Renal cortex interstitium (tissue), 15 donors: ENCODE measurements at places on chromosomes 12 and 14. TPM values are rescaled to one million over a fixed set of nuclear protein-coding genes. Genes with fewer than 3 reads are reported as not detected.
A peak's percentile ranks its signal among the peaks of the same experiment; 100 is the strongest.

GRCh38 chr12:130849561-130850417 lies 10.7 kb upstream of the STX2 start:
- no peak for DNase-seq

GRCh38 chr14:77342726-77343397 lies 22.0 kb downstream of the GSTZ1 start:
- no peak for DNase-seq

- DNase-seq: no peak
Measured at GRCh38 chr12:7433276-7433822, 10.6 kb downstream of the CD163L1 start.

- DNase-seq: no peak
Measured at GRCh38 chr12:84075991-84076390, 836.6 kb downstream of the SLC6A15 start.

DNA sequence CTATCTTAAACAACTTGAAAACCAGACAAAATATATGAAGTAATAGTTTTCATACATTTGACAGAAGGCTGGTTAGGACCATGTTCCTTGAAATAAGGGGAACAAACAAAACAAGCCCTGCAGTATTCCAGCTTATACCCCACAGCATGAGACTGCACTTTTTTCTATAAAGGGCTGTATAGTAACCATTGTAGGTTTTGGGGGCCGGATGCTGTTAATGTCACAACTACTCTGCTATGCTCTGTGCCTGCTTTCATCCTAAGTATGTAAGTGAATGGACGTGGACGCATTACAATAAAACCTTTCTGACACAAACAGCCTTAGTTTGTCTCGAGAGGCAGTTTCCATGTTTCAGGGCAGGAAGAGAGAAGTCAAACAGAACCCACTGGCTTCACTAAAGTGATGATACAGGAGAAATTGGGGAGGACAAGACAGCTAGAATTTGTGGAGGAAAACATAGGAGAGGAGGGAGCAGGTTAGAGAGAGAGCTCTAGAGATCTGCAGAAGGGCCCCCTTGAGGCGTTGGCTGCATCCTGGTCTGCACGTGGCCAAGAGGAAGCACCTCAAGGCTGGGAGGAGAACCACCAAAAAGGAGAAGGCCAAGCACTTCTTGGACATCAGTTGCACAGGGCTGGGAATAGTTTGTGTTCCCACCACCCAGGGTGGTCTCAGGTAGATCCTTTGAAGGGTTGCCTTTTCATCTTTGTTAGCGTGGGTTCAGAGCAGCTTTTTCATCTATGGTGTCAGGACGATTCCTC lies 63.7 kb downstream of the TRAF3 start:
- DNase-seq: no peak

DNA sequence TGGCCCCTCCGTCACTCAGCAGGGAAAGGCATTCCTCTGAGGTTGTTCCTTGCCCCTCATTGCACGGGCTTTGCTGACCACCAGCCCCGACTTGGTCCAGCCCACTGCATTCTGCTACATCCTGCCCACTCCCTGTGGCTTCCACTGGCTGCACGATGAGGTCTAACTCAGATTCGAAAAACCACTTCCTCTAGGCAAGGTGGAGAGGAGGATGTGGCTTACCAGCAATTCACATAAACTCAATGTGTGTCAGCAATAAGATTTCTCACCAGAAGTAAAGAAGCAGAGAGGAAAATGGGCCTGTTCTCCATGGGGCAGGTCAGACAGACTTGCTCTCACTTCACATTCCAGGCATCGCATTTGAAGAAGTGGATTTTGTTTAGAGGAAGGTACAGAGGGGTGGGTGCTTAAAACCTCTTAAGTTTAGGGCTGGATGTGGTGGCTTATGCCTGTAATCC lies 14.7 kb downstream of the GPR68 start:
- no peak for DNase-seq

DNA sequence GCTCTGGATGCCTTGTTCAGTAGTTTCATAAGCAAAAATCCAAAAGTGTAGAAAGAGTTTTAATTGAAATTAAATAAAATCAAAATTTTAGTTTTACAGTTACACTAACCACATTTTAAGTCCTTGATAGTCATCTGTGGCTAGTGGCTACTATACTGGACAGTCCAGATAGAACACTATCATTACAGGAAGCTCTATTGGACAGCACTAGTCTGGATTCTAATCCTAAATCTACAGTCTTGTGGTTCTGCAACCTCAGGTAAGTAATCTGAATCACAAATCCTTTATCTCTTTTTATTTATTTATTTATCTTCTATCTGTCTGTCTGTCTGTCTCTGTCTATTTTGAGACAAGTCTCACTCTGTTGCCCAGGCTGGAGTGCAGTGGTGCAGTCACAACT lies 18.0 kb downstream of the RAP1B start:
- no peak for DNase-seq

GRCh38 chr12:90870971-90871725 lies 83.8 kb downstream of the CCER1 start:
- no peak for DNase-seq

DNA sequence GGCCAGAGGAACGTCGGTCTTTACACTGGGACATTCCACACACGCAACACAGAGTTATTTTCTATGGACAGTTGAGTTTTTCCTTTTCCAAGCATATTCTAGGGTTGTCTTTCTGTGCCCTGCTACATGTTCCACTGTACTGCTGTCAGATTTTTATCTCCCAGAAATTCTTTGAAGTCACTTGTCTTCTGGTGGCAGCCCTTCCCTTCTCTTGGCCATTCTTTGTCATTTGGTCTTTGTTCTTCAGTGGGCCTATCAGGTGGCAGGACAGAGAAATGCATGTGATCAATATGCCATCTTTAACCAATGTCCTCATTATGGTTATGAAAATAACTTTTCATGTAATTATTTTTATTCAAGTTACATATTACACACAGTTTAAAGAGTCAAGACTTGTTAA lies 36.3 kb downstream of the MARK3 start:
- DNase-seq: no peak

DNA sequence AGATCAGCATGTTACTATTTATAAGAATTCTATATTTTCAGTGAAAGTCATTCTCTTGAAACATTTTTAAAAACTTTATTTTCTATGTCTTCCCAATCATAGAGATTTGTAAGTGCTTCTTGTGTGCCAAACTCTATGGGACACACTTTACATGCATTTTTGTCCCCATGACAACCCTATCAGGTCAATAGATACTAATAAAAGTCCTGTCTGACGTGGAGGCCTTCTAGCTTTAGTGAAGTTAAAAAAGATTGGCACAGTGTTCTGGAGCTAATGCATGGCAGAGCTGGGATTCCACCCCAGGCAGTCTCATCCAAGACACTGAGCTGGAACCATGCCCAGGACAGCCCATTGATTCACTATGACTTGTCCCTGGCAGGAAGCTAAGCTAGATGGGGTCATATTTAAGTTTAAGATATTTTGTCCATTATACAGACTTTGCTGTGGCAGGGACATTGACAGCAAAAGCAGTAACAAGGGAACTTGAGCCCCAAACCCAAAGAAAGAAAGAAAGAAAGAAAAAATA lies 28.1 kb downstream of the TTC6 start:
- no peak for DNase-seq

DNA sequence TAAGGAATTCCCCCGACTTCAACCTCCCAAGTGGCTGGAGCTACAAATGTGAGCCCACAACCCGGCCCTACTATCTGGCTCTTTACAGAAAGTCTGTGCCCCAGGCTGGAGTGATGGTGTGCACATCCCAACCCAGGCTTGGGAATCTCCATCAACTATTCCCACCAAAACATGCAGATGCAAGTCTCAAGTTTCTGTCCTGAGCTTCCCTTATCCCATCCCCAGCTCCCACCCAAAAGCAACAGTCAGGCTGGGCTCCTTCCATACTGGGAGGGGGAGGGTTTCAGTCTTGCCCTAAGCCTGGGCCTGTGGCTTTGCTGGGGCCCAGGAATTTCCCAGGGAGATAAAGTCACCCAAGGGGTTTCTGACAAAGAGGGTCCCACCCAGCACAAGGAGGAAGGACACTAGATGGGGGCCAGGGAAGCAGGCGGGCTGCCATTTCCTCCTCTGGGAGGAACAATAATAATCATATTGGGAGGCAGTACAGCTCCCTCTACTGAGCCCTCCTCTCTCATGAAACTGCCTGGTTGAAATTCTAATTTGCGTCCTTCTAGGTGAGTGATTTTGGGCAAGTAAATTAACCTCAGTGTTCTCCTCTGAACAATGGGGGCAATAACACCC lies 8.0 kb downstream of the SLC8B1 start:
- DNase-seq: no peak

DNA sequence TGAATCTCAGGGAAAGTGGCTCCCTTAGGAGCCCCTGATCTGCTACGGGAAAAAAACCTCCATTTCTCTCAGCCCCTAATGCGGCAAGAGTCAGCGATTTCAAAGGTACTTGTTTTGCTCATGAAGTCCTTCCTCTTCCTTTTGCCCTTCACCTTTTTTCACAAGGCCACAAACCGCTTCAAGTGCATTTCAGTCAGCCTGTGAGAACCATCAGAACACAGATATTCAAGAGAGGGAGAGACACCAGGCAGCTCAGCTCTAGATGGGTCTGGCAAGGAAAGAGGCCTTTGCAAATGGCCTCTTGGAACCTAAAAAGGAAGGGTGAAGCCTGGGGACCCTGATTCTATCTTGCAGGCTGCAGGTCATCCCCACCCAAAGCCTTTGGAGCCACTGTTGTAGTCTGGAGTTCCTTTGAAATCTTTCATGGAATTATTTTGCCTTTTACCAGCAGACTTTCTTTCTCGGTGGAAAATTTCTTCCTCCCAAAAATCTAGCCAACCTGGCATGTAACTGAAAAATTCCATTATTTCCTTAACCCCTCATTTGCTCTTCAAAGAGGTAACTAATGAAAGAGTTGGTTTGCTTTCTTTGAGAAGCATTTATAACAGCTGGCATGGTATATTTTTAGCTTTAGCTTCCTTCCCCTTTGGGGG lies 145.0 kb downstream of the SAMD4A start:
- DNase-seq: no peak

GRCh38 chr12:32501835-32502333 lies 102.5 kb downstream of the FGD4 start:
- DNase-seq: peak; percentile 25

GRCh38 chr12:88880051-88880450 lies 299.8 kb upstream of the KITLG start:
- no peak for DNase-seq

DNA sequence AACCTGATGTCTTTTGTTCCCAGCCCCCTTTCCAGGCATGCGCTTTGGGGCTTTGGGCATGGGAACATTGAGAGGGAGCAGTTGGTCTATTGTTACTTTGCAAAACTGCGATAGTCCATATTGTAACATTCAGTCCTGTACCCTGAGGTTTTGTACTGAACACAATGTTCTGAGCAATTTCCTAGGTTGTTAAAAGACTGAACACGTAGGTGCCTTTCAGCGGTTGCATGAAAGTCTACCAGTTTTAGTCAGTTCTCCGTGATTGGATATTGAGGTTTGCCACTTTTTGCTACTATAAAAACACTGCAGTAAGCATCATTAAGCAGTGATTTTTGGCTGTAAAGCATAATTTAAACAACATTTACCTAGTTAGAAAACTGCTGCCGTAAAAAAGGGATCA lies 20.1 kb downstream of the NGB start:
- DNase-seq: no peak

DNA sequence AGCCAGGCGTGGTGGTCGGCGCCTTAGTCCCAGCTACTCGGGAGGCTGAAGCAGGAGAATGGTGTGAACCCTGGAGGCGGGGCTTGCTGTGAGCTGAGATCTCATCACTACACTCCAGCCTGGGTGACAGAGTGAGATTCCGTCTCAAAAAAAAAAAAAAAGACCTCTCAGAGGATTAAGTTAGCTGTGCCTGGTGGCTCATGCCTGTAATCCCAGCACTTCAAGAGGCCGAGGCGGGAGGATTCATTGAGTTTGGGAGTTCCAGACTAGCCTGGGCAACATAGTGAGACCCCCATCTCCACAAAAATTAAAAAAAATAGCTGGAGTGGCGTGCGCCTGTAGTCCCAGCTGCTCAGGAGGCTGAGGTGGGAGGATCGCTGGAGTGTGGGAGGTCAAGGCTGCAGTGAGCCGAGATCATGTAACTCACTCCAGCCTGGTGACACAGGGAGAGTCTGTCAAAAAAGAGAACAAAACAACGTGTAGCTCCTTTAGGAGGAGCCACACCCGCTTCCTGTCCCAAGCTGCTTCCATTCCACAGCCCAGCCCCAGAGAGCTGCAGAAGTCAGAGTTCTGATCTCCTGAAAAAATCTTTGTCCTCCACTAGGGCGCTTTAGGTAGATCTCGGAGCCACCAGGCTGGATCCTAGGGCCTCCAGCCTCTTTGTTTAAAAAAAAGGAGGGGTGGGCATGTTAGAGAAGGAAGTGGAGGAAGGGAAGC lies 11.5 kb upstream of the ULK1 start:
- DNase-seq: no peak

DNA sequence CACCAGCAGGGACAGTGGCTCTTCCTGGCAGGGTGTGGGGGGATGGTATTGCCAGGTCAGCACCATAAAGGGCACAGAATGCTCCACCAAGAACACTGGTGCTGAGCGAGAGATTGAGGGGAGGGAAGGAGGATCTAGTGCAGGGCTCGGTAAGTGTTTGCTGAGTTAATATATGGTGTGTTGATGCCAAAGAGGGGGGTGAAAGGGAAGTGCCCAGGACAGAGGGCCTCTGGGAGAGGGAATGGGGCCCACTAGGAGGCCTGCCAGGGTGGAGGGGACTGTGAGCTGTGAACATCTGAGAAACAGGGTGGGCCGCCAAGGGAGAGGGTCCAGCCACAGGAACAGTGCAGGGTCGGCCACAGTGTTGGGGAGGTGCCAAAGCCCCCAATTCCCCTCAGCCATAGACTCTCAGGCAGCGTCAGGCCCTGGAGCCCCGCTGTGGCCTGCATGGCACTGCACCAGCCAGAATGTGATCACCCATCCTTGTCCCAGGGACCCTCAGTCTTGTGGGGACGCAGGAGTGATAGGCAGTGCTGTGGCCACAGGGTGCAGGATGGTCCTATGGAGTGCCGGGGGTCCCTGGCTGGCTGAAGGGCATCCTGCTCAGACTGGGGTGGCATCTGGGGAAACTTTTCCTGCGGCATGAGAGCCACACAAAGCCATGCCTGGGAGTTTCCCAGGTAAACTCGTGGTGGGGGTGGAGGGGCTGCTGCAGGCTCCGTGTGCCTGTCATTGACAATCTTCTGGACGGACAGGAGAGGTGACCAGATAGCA lies 11.9 kb downstream of the RIN3 start:
- DNase-seq: no peak

The CEP170B gene
- 15.3 TPM for polyA plus RNA-seq

The KRT78 gene
- not detected for polyA plus RNA-seq

The CCDC88C gene
- 45.9 TPM for polyA plus RNA-seq

The ADSS1 gene
- polyA plus RNA-seq: 16.4 TPM

The PIP4K2C gene
- 40.0 TPM for polyA plus RNA-seq

The NUAK1 gene
- polyA plus RNA-seq: 9.6 TPM

The MLF2 gene
- polyA plus RNA-seq: 227 TPM

The ANO4 gene
- 1.1 TPM for polyA plus RNA-seq

The EML5 gene
- polyA plus RNA-seq: 2.9 TPM

The EID3 gene
- 4.1 TPM for polyA plus RNA-seq

The TCL1B gene
- 0.36 TPM for polyA plus RNA-seq

The TNS2 gene
- 144 TPM for polyA plus RNA-seq

The KLHL33 gene
- polyA plus RNA-seq: 0.47 TPM

The SLC7A8 gene
- 120 TPM for polyA plus RNA-seq

The TAS2R19 gene
- 2.5 TPM for polyA plus RNA-seq

The RERG gene
- 35.9 TPM for polyA plus RNA-seq
